ENCODE measurements at places on chromosomes 16 and 17.

DNA sequence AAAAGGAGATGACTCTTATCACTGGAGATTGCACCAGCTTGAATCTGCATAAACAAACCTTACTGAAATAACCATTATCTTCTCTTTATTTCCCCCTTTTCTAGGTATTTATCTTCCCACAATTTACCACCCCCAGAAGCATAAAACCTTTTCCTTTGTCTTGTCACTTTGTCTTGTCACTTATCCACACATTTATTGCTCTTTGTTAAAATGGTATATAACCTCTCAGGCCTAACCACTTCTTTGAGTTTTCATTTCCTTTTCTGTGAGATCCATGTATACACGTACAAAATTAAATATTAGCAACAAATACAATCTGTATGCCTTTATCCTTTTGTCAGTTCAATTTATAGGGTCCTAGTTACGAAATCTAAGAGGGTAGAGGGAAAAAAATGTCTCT is 122.9 kb downstream of the CACNG3 start:
- DNase-seq, result no peak

- DNase-seq, result peak; percentile 34
These were observed 240.9 kb downstream of the CDH11 start for GRCh38 chr16:64880994-64881393.

DNA sequence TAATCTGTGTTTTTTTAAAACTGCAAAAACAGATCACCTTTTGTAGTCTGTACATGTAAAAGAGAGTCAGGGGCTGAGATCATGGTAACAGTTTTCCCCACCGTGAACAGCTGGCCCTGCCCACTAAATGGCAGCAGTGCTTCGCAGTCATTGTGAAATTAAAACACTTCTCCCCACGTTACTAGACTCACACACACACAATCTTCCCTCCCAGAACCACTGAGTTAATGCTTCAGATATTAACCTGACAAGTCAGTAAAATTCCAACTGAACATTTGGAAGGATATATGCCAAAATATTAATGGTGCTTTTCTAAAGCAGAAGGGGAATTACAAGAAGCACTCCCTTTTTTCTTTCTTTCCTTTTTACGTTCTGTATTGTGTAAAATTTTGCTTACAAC is 1.2 kb upstream of the CD300LG start:
- DNase-seq, result no peak

DNA sequence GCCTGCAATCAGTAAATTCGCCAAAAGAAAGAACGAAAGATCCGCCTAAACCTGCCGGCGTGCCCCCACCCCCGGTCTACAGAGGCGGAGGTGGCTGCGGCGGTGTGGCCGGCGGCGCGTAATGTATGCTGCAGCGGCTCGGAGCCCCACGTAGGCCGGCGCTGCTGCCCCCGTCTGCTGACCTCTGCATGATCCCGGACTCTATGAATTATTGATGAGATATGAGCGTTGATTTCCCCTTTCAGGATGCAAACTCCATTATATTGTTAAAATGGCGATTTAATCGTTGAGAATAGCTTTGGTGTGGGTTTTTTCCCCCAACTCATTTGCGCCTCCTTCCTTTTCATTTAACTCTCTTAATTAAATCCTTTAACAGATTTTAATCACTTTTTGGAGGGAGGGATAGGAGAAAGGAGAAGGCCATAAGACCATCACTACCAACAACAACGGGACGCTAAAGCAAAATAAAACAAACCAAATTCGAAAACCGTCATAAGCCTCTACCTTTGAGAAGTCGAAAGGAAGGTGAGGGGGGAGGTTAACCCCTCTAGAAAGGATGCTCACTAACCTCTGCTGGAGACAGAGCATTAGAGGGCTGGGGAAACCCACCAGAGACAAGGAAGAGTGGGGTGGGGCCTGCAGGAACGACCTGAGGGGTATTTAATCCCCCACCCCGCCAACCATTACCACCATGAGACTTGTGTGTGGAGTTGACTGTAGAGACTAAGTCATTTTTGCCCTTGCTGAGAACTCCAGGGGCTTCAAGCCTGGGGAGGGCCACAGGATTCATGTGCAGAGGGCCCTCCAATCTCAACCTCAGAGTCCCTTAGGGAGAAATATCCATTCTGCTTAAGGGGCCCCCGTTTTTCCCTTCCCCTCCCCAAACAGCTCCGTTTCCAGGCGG is 3.4 kb downstream of the HOXB3 start:
- no peak for DNase-seq

- DNase-seq, result no peak
These were observed 50.6 kb downstream of the RNF112 start for GRCh38 chr17:19461681-19462080.

DNA sequence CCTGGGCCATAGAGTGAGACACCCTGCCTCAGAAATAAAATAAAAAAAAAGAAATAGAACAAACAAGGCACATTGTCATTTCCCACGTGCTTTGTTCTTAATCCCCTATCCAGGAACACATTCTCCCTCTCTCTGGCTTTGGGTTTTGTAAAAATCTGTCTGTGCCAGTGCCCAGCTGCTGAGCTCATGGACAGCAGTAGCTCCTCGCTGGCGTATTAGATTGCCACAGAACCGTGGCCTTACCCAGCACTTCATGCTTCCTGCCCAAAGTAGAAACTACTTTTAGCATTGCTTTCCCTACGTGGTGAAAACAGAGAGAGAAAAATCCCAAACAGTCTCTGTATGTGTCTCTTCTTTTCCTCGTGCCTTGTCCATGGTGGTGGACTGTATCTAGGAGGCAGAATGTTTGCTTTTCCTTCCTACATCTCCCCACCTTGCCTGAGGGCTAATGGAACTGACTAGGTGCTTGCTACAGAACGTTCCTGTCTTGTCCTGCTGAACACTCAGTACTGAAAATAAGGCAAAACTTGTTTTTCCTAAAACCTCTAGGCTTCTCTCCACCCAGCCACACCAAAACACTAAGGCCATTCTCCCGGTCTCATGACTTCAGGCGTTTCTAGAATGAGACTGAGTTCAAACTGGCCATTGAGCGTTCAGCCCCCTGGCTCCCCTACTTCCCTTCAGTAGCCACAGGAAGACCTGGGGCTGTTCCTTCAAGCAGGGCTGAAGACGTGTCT is 26.1 kb downstream of the MNT start:
- no peak for DNase-seq

- no peak for DNase-seq
These were observed 11.2 kb downstream of the CSNK1D start for GRCh38 chr17:82262344-82262743.

- DNase-seq, result no peak
These were observed 124.8 kb upstream of the RBL2 start for GRCh38 chr16:53309457-53309856.

- no peak for DNase-seq
These were observed 8.0 kb upstream of the AKAP1 start for GRCh38 chr17:57077000-57077399.
